ENCODE measurements at places on chromosomes 16 and 17.
A peak's percentile ranks its signal among the peaks of the same experiment; 100 is the strongest.

- H3K4me1 ChIP-seq, result peaks cover 9% of the 10 kb centered on the region
- no peak for DNase-seq
- no peak overlapping the region for H3K27ac ChIP-seq
- no peak overlapping the region for H3K4me3 ChIP-seq
These were observed 13.5 kb downstream of the MAPT start for GRCh38 chr17:45907750-45908395.

DNA sequence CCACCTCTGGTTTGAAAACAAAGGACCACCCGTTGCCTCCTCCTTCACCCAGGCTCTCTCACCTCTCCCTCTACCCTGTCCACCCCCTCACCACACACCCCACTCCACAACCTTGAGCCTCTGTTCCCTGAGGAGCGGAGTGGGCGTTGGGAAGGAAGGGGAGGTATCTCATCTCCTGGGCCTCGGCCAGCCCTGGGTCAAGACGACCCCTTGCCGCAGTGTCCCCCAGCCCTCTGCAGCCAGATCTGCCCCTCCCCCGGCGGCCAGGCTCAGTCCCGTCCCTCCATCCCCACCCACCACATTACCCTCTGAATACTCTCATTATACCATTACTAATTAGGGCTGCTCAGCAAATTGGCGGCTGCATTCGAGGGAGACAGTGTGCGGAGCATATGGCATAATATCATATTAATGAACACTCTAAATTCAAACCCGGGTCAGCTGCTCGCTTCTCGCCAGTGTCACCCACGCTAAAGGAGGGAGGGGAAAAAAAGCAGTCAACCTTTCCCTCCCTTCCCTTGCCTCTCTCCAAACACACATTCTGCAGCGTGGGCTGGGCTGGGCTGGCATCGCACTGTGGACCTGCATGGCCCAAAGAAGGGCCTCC is 123.2 kb upstream of the LHX1 start:
- H3K4me3 ChIP-seq, result no peak overlapping the region
- H3K36me3 ChIP-seq, result no peaks in the 10 kb centered on the region
- H3K27ac ChIP-seq, result no peak overlapping the region
- H3K27me3 ChIP-seq, result peaks cover 83% of the 10 kb centered on the region

- no peaks in the 10 kb centered on the region for H3K4me1 ChIP-seq
- H3K36me3 ChIP-seq, result no peaks in the 10 kb centered on the region
- no peak for DNase-seq
- no peak overlapping the region for H3K4me3 ChIP-seq
- H3K27me3 ChIP-seq, result peaks cover 11% of the 10 kb centered on the region
These were observed 25.0 kb downstream of the ALOX15 start for GRCh38 chr17:4616476-4616875.

GRCh38 chr17:70074956-70075355 is at the start of gene KCNJ16:
Gene KCNJ16 (plus strand): TSS chr17:70075225. CDS start chr17:70132088, 56,863 bp downstream.
- no peak within 1 kb of the TSS for H3K4me3 ChIP-seq
- H3K27ac ChIP-seq, result no peak within 1 kb of the TSS
- no peaks in the 10 kb centered on the region for H3K36me3 ChIP-seq
- H3K4me1 ChIP-seq, result no peaks in the 10 kb centered on the region

DNA sequence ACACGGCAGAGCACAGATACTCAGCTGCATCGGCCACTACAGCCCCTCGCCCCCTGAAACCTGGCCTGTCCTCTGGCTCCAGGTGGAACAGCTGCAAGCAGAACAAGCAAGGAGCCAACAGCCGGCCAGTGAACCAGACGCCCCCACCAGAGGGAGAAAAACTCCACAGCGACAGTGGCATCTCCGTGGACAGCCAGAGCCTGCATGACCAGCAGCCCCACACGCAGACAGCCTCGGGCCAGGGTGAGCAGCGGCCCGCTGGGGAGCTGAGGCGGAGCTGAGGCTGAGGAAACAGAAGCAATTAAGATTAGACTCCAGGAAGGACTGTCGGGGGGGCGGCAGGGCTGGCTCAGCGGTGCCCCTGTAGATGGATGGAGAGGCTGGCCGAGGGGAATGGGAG is 16.7 kb downstream of the NGFR start:
- H3K4me1 ChIP-seq, result no peaks in the 10 kb centered on the region
- H3K36me3 ChIP-seq, result no peaks in the 10 kb centered on the region
- peak; percentile 10 for DNase-seq
- no peak overlapping the region for H3K27ac ChIP-seq

GRCh38 chr16:66255647-66256046 is 110.8 kb upstream of the CDH5 start:
- no peak overlapping the region for H3K27ac ChIP-seq
- no peaks in the 10 kb centered on the region for H3K36me3 ChIP-seq
- no peak for DNase-seq
- H3K4me3 ChIP-seq, result no peak overlapping the region
- H3K27me3 ChIP-seq, result peaks cover 3% of the 10 kb centered on the region

GRCh38 chr17:67053438-67054000 is 9.2 kb downstream of the CACNG1 start:
- H3K27ac ChIP-seq, result no peak overlapping the region
- no peaks in the 10 kb centered on the region for H3K4me1 ChIP-seq
- no peaks in the 10 kb centered on the region for H3K27me3 ChIP-seq
- H3K36me3 ChIP-seq, result no peaks in the 10 kb centered on the region
- no peak for DNase-seq

GRCh38 chr16:15035163-15035729 is 20.6 kb downstream of the NTAN1 start:
- H3K36me3 ChIP-seq, result peaks cover 18% of the 10 kb centered on the region
- peaks cover 23% of the 10 kb centered on the region for H3K4me1 ChIP-seq
- DNase-seq, result no peak
- no peaks in the 10 kb centered on the region for H3K27me3 ChIP-seq

- H3K4me1 ChIP-seq, result peaks cover 36% of the 10 kb centered on the region
- H3K36me3 ChIP-seq, result peaks cover 6% of the 10 kb centered on the region
- no peak overlapping the region for H3K27ac ChIP-seq
- no peak overlapping the region for H3K4me3 ChIP-seq
These were observed 72.0 kb downstream of the CMIP start for GRCh38 chr16:81516478-81517149.

- no peaks in the 10 kb centered on the region for H3K4me1 ChIP-seq
- H3K36me3 ChIP-seq, result no peaks in the 10 kb centered on the region
- H3K27ac ChIP-seq, result no peak overlapping the region
- H3K4me3 ChIP-seq, result no peak overlapping the region
- no peak for DNase-seq
These were observed 102.5 kb upstream of the CLEC3A start for GRCh38 chr16:77919761-77920415.

DNA sequence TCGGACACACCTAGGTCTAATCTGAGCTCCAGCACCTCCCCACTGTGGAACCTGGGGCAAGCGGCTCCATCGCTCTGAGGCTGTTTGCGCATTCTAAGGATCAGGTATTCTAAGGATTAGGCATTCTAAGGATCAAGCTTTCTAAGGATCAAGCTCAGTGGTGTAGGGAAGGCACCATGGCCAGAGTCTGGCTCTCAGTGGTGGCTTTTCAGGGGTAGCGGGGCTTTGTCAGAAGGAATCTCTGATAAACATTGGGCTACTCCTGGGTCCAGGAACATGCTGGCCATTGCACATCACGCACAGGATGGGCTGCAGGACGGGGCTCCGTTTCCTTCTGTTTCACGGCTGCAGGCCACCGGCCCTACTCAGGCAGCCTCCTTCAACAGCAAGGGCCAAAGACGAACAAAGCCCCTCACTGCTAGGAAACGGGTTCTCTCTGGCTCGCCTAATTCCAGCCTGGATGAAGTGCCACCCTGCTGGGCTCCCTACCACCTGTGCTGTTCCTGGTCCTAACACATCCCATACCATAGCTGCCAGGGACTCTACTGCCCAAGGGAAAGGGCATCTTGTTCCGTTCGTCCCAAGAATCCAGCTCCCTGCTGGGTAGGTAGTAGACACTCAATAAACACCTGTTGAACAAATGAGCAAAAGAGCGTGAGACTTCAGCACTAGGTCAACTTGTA is 5.5 kb downstream of the C1QTNF1 start:
- H3K27me3 ChIP-seq, result peaks cover 13% of the 10 kb centered on the region
- no peak for DNase-seq
- no peak overlapping the region for H3K4me3 ChIP-seq
- no peaks in the 10 kb centered on the region for H3K36me3 ChIP-seq

DNA sequence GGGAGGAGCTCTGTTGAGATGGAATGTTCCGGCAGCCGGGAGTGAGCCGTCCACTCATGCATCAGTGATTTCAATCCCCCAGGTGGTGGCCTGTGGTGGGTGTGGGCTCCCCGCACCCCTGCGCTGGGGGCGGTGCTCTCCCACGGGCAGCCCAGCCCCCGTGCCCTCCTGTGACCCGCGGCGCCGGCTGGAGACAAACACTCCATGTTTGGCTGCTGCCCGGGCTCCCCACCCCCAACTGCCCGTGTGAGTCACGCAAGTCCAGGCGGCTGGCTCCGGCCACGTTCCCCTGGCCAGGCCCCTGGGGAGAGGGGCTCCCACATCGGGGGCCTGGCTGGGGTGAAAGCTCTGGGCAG is 29.4 kb downstream of the CACNA1H start:
- H3K27me3 ChIP-seq, result peaks cover 6% of the 10 kb centered on the region
- H3K27ac ChIP-seq, result no peak overlapping the region
- no peak for DNase-seq
- no peaks in the 10 kb centered on the region for H3K36me3 ChIP-seq
- H3K4me3 ChIP-seq, result no peak overlapping the region
- H3K4me1 ChIP-seq, result no peaks in the 10 kb centered on the region

- H3K27ac ChIP-seq, result no peak overlapping the region
- H3K27me3 ChIP-seq, result no peaks in the 10 kb centered on the region
- H3K4me1 ChIP-seq, result peaks cover 55% of the 10 kb centered on the region
- no peak overlapping the region for H3K4me3 ChIP-seq
- H3K36me3 ChIP-seq, result peaks cover 35% of the 10 kb centered on the region
- DNase-seq, result no peak
These were observed 47.0 kb downstream of the SKAP1 start for GRCh38 chr17:48382989-48383388.

All from naive thymus-derived CD8-positive, alpha-beta T cell (primary cell).